BJ (cell line): ENCODE measurements at places on chromosomes 5 and 9.

DNA sequence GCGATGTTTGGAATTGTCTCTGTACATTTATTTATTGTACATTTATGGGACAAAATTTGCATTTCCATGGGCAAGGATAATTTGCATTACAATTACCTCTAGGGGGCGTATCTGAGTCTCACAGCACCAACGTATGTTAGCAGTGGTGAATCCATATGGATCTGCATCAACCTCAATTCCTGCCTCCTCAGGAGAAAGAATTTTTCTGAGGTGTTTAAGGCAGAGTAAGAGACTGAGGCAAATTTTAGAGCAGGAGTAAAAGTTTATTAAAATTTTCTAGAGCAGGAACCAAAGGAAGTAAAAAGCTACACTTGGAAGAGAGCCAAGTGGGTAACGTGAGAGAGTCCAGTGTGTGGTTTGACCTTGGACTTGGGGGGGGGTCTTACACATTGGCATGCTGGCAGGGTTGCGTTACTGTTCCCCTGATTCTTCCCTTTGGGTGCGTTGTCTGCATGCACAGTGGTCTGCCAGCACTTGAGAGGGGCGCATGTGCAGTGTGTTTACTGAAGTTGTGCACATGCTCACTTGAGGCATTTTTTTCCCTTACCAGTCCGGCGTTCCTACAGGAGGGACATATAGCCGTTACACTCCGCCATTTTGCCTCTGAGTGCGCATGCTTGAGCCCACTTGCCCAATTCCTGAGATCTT, 21.0 kb upstream of the RAB14 start:
- no peak for DNase-seq

GRCh38 chr9:14573319-14573718, 119.9 kb downstream of the ZDHHC21 start:
- DNase-seq, result no peak

GRCh38 chr5:14256756-14257393, 113.7 kb downstream of the TRIO start:
- DNase-seq, result no peak

DNA sequence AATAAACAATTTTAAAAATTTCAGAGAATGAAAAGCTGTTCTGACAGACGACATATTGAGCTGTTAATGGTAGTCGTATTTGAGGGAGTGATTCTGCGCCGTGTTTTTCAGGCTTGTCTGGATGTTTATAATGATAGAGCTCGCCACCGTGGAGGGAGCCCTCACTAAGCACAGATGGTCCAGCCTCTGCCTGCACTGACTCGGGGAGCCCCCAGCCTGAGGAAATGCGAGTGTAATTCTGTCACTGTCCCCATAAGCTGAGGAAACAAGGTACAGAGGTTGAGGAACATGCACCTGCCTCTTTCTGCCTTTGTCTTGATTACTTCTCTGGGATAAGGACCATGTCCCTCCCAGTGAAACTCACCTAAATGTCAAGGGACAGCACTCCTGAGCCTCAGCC, 7.4 kb upstream of the DBH start:
- DNase-seq, result no peak
